ENCODE measurements at places on chromosomes 7 and 10.

GRCh38 chr10:24502801-24503460 is 220.8 kb downstream of the ARHGAP21 start:
- DNase-seq, result no peak

GRCh38 chr10:47101807-47102206 is 190.6 kb downstream of the PTPN20 start:
- DNase-seq, result no peak

DNA sequence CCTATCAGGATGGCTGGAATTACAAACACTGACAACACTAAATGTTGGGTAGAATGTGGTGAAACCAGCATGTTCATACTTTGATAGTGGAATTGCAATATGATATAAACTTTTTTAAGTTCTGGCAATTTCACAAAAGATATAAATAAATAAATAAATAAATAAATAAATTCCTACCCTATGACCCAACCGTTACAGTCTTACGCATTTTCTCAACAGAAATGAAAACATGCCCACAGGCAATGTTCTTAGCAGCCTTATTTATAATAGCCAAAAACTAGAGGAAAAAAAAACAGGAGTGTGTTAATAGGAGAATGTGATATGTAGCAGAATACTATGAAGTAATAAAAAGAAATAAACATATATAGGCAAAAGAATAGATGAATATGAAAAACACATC is 318.9 kb downstream of the IPMK start:
- no peak for DNase-seq

- DNase-seq, result no peak
Measured at GRCh38 chr10:32073659-32074058, 17.4 kb upstream of the KIF5B start.

DNA sequence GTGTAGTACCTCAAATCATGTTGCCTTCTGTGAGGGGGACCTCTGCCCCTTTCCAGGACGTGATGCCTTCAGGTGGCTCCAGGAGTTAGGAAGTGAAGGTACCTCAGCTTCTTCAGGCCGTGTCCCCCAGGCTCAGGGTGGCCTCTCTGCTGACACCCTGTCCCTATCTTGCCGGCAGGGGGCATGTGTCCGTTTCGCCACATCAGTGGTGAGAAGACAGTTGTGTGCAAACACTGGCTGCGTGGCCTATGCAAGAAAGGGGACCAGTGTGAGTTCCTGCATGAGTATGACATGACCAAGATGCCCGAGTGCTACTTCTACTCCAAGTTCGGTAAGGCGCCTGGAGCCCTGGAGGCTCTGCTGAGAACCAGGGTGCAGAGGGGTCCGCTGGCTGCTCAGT is 9.2 kb downstream of the CPSF4 start:
- DNase-seq, result no peak

- no peak for DNase-seq
Measured at GRCh38 chr7:79287981-79288380, 165.5 kb downstream of the MAGI2 start.

- DNase-seq, result no peak
Measured at GRCh38 chr7:128974241-128974934, 36.7 kb downstream of the IRF5 start.

DNA sequence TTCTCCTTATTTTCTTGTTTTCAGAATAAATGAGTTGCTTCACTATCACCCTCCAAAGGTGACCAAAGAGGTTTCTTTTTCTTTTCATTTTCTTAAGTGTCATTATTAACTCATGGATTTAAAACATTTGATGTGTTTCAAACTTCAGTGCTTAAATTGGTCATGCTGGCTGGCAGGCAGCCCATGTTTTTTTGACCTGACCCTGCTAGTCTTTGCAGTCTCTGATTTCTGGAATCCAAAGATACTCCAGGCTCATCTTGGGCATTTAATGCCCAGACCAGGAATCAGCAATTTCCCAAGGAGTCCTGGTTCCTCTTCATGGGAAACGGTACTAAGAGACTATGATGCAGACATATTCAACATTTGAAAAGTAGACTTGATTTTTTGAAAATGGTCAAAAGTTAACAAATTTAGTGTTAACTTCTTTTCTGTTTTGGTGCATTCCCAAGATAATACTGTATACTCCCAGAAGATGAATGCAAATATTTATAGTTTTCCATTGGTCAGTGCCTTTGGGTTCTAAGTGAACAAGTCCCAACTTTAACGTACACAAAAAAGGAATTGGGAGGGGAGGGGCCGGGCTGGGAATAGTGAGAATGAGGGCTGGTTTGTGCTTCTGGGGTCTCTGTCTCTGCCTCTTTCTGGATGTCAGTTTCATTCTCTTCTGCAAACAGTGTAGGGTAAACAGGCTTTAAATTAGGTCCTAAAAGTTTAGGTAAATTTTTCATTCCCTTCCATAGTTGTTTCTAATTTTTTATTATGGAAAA is 19.8 kb downstream of the NUB1 start:
- no peak for DNase-seq

DNA sequence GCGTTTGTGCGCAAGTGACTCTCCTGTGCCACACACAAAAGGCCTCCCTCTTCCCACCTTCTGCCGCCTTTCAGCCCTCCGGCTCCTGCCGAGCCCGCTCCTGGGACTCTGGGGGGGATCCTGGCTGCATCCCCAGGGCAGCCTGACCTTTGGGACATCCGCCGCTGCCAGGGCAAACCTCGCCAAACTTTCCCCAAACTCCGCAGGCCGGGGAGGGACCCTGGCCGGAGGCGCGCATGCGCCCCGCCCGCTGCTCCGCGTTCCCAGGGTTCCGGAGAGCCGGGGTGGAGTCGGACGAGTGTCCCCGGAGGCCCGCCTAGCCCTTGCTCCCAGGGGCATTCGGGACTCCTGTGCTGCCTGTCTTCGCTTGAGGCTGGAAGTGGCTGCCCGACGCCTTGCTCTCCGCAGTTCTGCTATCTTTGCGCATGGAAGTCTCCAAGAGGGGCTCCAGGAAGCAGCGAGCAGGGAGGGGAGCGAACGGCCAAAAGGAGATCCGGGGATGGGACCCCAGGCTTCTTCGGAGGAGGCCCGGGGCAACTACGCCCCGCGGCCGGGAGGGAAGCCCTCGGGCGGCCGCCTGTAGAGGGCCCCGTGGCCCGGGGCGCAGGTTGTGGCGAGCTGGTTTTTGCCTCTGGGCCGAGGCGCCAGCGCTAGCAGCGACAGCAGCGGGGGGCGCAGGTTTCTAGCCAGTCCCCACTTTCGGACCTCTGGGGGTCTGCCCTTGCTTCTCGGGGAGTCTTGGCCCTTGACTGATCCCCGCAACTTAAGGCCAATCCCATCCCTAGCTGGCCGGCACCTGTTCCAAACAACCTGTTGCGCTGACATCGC is 7.0 kb downstream of the PTF1A start:
- DNase-seq, result no peak

GRCh38 chr10:89805599-89806013 is 104.2 kb downstream of the KIF20B start:
- no peak for DNase-seq

DNA sequence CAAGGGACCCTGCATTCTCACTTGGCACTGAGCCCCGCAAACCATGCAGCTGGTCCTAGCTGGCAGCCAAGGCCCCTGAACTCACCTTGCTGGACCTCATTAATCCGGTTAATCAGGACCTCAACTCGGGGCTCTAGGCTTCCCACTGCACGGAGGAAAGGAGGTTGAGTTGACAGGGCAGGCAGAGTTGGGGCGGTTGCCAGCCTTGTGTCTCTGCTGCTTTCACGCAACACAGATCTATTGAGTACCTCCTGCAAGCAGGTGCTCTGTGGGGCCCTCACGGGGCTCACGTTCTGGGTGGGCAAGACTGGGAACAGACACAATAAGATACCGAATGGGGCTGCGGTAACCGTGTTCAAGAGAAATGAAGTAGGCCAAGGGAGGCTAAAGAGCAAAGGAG is 6.2 kb downstream of the SYCE1 start:
- DNase-seq, result no peak

GRCh38 chr10:74917481-74918077 is 91.2 kb downstream of the KAT6B start:
- DNase-seq, result peak; percentile 56

DNA sequence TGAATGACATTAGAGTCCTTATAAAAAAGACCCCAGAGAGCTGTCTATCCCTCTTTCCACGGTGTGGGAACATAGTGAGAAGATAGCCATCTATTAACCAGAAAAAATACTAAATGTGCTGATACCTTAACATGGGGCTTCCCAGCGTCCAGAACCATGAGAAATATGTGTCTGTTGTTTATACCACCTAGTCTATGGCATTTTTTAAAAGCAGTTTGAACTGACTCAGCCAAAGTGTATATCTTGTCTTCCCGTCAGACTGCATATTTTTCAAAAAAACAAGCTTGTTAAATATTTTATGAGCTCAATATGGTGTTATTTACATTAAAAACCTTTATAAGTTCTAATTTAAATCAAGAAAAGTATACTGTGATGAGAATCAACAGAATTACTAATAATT is 255.3 kb downstream of the HGF start:
- DNase-seq, result no peak

- no peak for DNase-seq
Measured at GRCh38 chr7:47901542-47901941, 46.7 kb downstream of the PKD1L1 start.

GRCh38 chr10:36236931-36237330 is 594.8 kb upstream of the FZD8 start:
- no peak for DNase-seq

DNA sequence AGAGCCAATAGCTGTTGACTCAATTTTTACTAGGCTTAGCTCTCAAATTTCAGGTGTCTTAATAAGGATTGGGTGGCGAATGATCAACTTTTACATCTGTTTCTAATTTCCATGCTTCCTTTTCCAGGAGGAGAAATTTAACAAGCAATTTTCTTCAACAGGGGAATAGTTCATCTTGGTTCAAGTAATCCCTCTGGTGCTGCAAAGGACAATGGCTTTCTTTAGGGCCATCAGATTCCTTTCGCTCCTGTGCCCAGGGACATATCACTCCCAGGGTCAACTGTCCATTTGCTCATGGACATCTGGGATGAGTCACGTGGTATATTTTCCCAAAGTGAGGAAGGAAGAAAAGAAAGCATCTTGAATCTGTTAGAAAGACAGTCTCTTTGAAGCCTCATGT is 313.3 kb downstream of the FRMD4A start:
- peak; percentile 86 for DNase-seq

DNA sequence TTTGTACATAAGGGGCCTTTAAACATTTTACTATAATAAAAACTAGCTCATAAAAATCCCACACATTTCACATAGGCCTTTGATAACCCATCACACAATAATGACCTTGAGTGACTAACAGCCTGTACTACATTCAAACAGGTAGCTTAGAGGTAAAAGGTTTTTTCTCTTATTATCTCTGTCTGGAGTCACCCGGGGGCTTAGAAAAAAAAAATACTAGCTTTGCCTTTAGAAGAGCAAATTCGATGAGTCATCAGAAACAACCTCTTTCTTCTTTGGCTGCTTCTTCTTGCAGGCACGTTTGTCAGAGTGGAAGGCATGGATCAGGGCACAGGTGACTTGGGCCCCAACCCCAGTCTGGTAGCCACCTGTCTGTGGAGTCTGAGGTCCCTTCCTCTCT is 43.4 kb upstream of the ADO start:
- DNase-seq, result no peak

GRCh38 chr10:124864421-124865193 is 63.0 kb downstream of the ABRAXAS2 start:
- DNase-seq, result no peak

DNA sequence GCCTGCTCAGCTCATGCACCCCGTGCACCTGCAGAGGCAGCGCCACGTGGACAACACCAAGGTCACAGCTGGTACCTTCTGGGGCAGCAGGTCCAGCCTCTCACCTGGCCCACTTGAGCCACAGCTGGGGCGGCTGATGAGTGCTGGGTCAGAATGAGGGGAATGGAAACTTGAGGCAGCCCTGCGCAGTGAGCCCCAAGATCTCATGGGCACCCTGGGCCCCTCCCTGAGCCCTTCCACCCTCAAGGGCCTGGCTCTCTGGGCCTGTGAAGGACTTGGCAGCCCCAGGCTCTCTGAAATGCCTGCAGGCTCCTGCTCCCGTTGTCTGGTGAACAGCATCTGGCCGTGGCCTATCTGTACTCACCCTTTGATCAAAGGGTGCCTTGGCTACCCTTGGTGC is 112.7 kb downstream of the TCERG1L start:
- DNase-seq, result no peak

DNA sequence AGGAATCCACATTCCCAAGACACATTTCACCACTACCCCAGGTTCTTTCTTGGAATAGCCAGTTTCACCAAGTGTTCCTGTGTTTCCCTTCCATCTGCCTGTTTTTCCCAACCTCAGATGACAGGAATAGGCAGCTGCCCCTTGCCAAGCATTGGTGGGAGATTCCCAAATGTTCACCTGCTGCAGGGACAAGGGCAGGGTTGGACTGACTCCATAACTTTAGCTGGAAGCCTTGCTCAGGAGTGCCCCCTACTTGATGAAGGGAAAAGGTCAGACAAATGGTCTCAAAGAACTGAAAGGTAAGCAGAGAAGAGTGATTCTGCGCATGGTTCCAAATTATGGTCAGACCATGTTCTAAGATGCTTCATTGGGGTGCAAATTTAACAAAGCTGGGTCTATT is 45.1 kb upstream of the LYZL1 start:
- DNase-seq, result no peak

DNA sequence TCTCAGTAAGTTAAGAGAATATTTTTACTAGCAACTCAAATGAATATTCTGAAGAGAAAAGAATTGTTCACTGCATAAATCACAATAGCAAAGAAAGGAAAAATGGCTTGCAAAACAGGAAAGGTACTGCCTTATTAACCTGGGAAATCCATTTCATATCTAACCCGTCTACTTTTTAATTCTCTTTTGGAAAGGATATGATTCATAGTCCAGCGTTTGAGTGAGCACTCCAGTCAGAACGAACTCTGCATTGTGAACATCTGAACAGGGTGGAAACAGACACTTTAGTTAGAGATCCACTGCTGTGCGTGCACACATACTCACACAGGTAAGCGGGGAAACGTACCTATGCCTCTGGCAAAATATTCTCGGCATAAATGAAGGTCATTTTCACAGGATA is 56.8 kb downstream of the PAXIP1 start:
- DNase-seq, result no peak

- DNase-seq, result no peak
Measured at GRCh38 chr7:106169821-106170610, 57.9 kb upstream of the SYPL1 start.

GRCh38 chr7:28747404-28747803 is 210.7 kb downstream of the TRIL start:
- no peak for DNase-seq

- no peak for DNase-seq
Measured at GRCh38 chr7:145092766-145093165, 256.9 kb upstream of the TPK1 start.

- DNase-seq, result peak; percentile 24
Measured at GRCh38 chr7:786472-787255, 45.6 kb upstream of the SUN1 start.

GRCh38 chr7:120609136-120609753 is 248.7 kb downstream of the TSPAN12 start:
- peak; percentile 18 for DNase-seq

DNA sequence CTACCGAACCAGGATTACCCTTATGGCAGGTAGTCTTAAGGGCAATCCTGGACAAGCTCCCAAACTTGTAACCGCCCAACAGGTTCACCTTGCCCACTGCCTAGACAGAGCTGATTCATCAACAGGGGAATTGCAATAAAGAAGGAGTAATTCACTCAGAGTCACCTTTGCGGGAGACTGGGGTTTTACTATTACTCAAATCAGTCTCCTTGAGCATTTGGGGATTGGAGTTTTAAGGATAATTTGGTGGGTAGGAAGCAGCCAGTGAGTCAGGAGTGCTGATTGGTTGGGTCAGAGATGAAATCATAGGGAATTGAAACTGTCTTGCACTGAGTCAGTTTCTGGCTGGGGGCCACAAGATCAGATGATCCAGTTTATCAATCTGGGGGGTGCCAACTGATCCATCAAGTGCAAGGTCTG is 25.3 kb downstream of the HK1 start:
- DNase-seq, result no peak

- no peak for DNase-seq
Measured at GRCh38 chr7:142865766-142866165, 10.9 kb downstream of the EPHB6 start.

Measured in fibroblast of skin of left quadriceps (primary cell).